ENCODE measurements at places on chromosomes 13 and 19. TPM values are rescaled to one million over a fixed set of nuclear protein-coding genes. Genes with fewer than 3 reads are reported as not detected.

DNA sequence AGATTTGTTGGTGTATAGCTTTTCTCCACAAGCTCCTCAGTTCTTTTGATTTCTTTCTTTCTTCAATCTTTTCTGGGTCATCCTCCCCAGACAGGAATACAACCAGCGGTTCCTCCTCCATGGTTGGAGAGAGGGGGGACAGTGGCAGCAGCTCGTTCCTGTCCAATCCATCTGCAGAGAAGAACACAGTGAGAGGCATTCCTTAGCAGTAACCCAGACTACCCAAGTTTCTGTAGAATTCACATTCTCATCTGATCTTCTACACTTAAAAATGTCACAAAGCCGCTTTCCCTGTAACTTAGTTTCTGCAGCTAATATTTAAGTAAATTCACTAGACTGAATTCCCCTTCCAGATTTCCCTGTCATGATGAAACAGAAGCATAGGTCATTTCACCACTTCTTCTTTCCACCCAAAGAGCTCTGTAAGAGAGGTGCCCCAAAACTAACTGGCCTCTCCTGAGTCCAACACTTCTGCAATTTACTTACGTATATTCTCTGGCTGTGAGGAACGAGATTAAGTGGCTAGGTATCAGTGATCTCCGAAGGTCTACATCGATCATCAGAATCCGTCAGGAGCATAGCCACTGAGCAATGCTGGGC, 171.9 kb downstream of the TBC1D4 start:
- DNase-seq = no peak
- H3K36me3 ChIP-seq = peaks cover 51% of the 10 kb centered on the region
- H3K4me3 ChIP-seq = no peak overlapping the region
- H3K27ac ChIP-seq = no peak overlapping the region
- H3K4me1 ChIP-seq = peaks cover 13% of the 10 kb centered on the region

- H3K4me1 ChIP-seq = peaks cover 14% of the 10 kb centered on the region
- H3K4me3 ChIP-seq = no peak overlapping the region
- no peak for DNase-seq
- no peak overlapping the region for H3K27ac ChIP-seq
- H3K36me3 ChIP-seq = peaks cover 2% of the 10 kb centered on the region
Observed at GRCh38 chr13:111219950-111220349, 100.5 kb upstream of the TEX29 start.

- H3K27me3 ChIP-seq = no peaks in the 10 kb centered on the region
- H3K36me3 ChIP-seq = peaks cover 6% of the 10 kb centered on the region
- H3K4me3 ChIP-seq = peak overlapping the region; percentile 77
- peak; percentile 76 for DNase-seq
- peak overlapping the region; percentile 87 for H3K27ac ChIP-seq
Observed at GRCh38 chr19:42529248-42529764, 1.0 kb upstream of the CEACAM1 start.

GRCh38 chr19:10189616-10190015, 5.1 kb downstream of the DNMT1 start:
- no peaks in the 10 kb centered on the region for H3K27me3 ChIP-seq
- H3K4me3 ChIP-seq = no peak overlapping the region
- peaks cover 55% of the 10 kb centered on the region for H3K36me3 ChIP-seq
- peaks cover 49% of the 10 kb centered on the region for H3K4me1 ChIP-seq
- peak overlapping the region; percentile 70 for H3K27ac ChIP-seq

DNA sequence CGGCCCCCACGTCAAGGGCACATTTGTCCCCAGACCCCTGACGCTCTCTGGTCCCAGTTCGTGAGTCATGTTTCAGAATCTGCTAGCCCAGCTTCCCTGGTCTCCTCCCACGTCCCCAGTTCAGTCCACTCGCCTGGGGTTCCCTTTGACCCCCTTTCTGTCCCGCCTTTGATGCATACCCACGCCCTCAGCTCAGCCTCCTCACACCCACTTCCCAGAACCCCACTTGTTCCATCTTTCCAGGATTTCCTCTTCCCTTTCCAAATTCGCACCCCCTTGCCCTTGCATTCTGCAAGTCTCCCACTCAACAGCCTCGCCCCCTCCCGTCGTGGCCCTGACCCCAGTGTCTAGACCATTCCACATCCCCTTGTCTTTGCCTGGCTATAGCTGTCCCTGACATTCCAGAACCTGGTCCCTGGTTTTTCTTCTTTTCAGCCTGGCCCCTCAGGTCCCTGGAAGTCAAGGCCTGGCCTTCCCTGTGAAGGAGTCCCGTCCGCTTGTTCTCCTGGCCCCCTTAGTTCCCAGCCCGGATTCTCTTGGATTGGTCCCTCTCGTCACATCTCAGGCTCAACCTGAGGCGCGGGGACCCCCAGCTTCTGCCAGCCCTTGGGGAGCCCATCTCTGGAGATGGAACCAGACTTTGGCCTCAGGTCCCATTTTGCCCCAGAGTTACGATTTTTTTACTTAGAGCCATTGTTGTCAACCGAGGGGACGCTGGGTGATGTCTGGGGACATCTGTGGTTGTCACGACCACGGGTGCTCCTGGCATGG, 1.3 kb downstream of the NCLN start:
- H3K4me3 ChIP-seq = peak overlapping the region; percentile 88
- peaks cover 27% of the 10 kb centered on the region for H3K36me3 ChIP-seq
- H3K27ac ChIP-seq = peak overlapping the region; percentile 89
- H3K4me1 ChIP-seq = peaks cover 57% of the 10 kb centered on the region
- no peaks in the 10 kb centered on the region for H3K27me3 ChIP-seq
- DNase-seq = no peak

The COL4A1 gene
- total RNA-seq = 0.06 TPM

DNA sequence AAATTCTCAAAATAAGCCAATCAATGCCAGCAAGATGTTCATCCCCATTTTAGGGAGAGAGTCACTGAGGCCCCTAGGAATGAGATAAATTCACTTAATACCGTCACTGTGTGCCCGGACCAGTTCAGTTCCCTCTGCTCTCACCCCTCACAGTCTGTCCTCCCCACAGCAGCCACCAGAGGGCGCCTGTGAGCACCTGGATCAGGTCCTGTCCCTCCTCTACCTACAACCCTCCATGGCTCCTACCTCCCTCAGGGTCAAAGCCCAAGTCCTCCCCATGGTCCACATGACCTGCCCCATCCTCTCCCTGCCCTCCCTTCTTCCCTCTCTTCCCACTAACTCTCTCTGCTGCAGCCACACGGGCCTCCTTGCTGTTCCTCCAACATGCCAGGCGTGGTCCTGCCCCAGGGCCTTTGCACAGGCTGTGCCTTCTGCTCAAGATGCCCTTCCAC, 42.0 kb upstream of the NFIC start:
- H3K36me3 ChIP-seq = no peaks in the 10 kb centered on the region
- H3K4me1 ChIP-seq = peaks cover 1% of the 10 kb centered on the region
- H3K27me3 ChIP-seq = peaks cover 1% of the 10 kb centered on the region
- no peak overlapping the region for H3K27ac ChIP-seq
